Heart right ventricle (tissue), 16 donors: ENCODE measurements at places on chromosomes 5 and 9. TPM values are rescaled to one million over a fixed set of nuclear protein-coding genes. Genes with fewer than 3 reads are reported as not detected.

Gene ADAMTSL2
- 4.9 TPM for polyA plus RNA-seq

Gene SHISAL2B
- polyA plus RNA-seq: not detected

Gene CDH9
- not detected for polyA plus RNA-seq

Gene CEMIP2
- polyA plus RNA-seq: 8.3 TPM

Gene GARIN3
- polyA plus RNA-seq: not detected

Gene OR13J1
- not detected for polyA plus RNA-seq

Gene VCAN
- polyA plus RNA-seq: 28.3 TPM

Gene FABP6
- polyA plus RNA-seq: 0.13 TPM

Gene PITX1
- not detected for polyA plus RNA-seq

Gene C1QTNF3
- polyA plus RNA-seq: 0.51 TPM

Gene PKD2L2
- polyA plus RNA-seq: 0.06 TPM

Gene INSL4
- polyA plus RNA-seq: not detected

Gene PCDHB15
- 3.4 TPM for polyA plus RNA-seq

Gene PCDHB6
- polyA plus RNA-seq: 0.51 TPM

Gene RNF183
- 0.03 TPM for polyA plus RNA-seq

Gene MSMP
- 0.19 TPM for polyA plus RNA-seq

Gene HSPA9
- 82.9 TPM for polyA plus RNA-seq

Gene GTF3C5
- polyA plus RNA-seq: 79.1 TPM

Gene GNG10
- 25.3 TPM for polyA plus RNA-seq

Gene RETREG1
- 253 TPM for polyA plus RNA-seq

Gene SOX30
- polyA plus RNA-seq: not detected

Gene SLC6A3
- 0.04 TPM for polyA plus RNA-seq

Gene MAP1B
- polyA plus RNA-seq: 36.9 TPM

Gene CKMT2
- polyA plus RNA-seq: 1,088 TPM

Gene TSSK1B
- not detected for polyA plus RNA-seq

Gene GCNT1
- 1.5 TPM for polyA plus RNA-seq

Gene SLC25A2
- 0.22 TPM for polyA plus RNA-seq

Gene ITK
- 0.15 TPM for polyA plus RNA-seq

Gene PIK3R1
- polyA plus RNA-seq: 12.2 TPM

Gene EQTN
- not detected for polyA plus RNA-seq

Gene NPR3
- 6.0 TPM for polyA plus RNA-seq

Gene PDCD1LG2
- polyA plus RNA-seq: 0.51 TPM

Gene NPR2
- 13.5 TPM for polyA plus RNA-seq

Gene C5orf63
- polyA plus RNA-seq: 5.4 TPM

Gene PURA
- polyA plus RNA-seq: 7.5 TPM

Gene PCDHGA9
- polyA plus RNA-seq: 7.1 TPM

Gene GZMA
- polyA plus RNA-seq: 0.83 TPM

Gene PRDM9
- not detected for polyA plus RNA-seq

Gene SPINK4
- polyA plus RNA-seq: not detected

Gene ADAMTS13
- 17.8 TPM for polyA plus RNA-seq

Gene CCL28
- polyA plus RNA-seq: 0.59 TPM

Gene PDE8B
- 1.2 TPM for polyA plus RNA-seq

Gene LTC4S
- 10.5 TPM for polyA plus RNA-seq

Gene SLC36A2
- polyA plus RNA-seq: 1.2 TPM

Gene MED27
- polyA plus RNA-seq: 8.0 TPM

Gene C9orf50
- not detected for polyA plus RNA-seq

Gene NR6A1
- 1.0 TPM for polyA plus RNA-seq

Gene DIPK1B
- 24.8 TPM for polyA plus RNA-seq
